ENCODE measurements at places on chromosomes 2 and 18. TPM values are rescaled to one million over a fixed set of nuclear protein-coding genes. Genes with fewer than 3 reads are reported as not detected.

DPYSL5 gene
- total RNA-seq, result not detected

CNRIP1 gene
- total RNA-seq, result not detected

HRH4 gene
- 0.13 TPM for total RNA-seq

SLC30A3 gene
- total RNA-seq, result not detected

RGPD4 gene
- not detected for total RNA-seq

CDK15 gene
- total RNA-seq, result 0.26 TPM

ACADL gene
- total RNA-seq, result 0.26 TPM

CCDC142 gene
- total RNA-seq, result 12.1 TPM

UGT1A10 gene
- not detected for total RNA-seq

CFAP65 gene
- total RNA-seq, result not detected

TCF4 gene
- total RNA-seq, result 10.0 TPM

RGPD8 gene
- total RNA-seq, result 6.1 TPM

REG3G gene
- not detected for total RNA-seq

BOK gene
- 19.5 TPM for total RNA-seq
